ENCODE measurements at places on chromosomes 1 and 21.

- no peak for DNase-seq
Measured at GRCh38 chr1:100045206-100045605, 75.4 kb downstream of the SLC35A3 start.

DNA sequence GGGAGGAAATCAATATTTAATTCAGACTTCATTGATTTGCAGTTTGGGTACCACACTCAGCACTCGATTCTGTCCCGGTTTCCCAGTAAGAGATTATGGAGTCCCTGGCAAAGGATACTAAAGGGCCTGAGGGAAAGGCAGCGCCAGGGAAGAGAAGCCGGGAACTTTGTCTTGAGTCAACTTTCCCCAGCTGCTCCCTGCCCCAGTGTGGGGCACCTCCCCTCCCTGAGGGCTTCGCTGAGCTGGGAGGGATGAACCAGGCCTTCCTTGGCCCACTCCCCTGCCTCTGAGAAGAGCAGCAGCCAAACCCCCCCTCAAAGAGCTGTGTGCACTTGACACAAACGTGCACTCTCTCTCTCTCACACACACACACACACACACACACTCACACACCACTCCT is 32.6 kb downstream of the OPTC start:
- DNase-seq: no peak

DNA sequence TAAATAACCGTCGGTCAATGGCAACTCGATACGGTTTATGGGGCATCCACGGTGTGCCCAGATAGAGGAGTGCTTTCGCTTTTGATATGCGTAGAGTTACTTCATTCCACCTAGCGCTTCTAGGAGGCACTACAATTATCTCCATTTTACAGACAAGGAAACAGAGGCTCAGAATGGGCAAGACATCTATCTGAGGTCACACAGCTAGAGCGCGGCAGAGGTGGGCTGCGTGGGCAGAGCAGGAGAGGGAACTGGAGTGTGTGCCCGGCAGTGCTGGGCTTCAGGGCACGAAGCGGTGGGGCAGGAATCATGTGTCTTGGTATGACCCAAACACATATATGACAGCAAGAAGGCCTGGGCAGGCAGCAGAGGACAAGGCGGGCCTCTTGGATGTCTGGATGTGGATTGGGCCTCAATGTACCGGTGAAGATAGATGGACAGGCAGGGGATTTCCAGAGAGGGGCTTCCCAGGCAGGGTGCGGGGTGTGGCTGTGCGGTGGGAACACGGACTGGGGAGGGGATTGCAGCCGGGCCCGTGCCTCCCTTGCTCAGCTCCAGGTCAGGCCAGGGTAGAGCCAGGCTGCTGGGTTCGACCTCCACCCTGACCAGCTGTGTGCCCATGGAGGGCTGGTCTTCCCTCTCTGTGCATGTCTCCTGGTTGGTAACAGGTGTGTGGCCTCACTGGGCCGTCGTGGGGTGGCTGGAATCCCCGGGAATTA is 21.2 kb downstream of the TP73 start:
- no peak for DNase-seq

DNA sequence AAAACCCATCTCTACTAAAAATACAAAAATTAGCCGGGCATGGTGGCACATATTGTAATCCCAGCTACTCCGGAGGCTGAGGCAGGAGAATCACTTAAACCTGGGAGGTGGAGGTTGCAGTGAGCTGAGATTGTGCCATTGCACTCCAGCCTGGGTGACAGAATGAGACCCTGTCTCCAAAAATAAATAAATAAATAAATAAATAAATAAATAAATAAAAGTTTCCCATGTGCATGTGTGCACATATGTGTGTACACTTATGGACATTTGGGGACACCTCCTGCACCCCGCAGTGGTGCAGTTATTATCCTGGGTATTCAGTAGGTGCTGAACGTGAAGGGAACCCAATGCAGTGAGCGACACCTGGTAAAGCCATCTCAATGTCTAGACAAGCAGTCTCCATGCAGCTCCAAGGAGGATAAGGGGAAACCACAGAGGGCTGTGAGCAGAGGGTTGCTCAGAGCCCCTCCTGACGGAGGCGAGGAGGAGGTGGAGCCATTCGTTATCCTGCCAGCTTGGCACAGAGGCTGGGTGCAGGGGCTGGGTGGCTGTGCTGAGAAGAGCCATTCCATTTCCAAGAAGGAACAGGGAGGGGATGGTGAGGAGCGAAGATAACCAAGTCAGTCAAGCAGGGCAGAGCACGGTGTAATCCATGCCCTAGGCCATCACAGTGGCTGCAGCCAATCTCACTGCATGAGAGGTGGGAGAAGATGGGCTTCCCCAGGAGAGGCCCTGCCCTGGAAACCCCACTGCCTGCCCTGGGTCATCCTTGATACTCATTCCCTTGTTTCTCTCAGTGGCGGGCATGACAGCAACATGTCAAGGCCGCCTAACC is 25.6 kb downstream of the UBIAD1 start:
- no peak for DNase-seq

- DNase-seq: no peak
Measured at GRCh38 chr1:112141923-112142322, 152.5 kb upstream of the KCND3 start.

GRCh38 chr1:63787875-63788274 is 14.1 kb downstream of the ROR1 start:
- no peak for DNase-seq

GRCh38 chr1:195785830-195786229 is 822.4 kb downstream of the KCNT2 start:
- DNase-seq: no peak

- DNase-seq: no peak
Measured at GRCh38 chr21:31986035-31986856, 113.4 kb downstream of the HUNK start.

- DNase-seq: peak; percentile 22
Measured at GRCh38 chr1:178739285-178740045, 14.4 kb downstream of the RALGPS2 start.

DNA sequence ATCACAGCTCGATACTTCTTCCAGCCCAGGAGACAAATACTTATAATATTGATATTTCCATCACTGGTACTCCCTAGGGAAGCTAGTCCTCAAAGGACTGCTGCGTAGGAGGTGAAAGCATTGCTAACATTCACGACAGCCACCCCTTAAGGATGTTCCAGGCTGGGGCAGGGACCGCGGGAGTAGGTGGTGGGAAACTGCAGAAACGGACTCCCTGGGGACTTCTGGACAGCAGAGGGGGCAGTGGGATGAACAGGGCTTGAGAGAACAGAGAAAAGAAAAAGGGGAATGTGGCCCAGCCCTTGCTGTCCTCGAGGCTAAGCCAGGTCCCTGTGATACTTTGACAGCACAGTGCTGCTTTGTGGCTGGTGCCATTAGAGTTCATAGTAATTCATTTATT is 108.0 kb downstream of the HMGB4 start:
- DNase-seq: no peak

Data from astrocyte of the spinal cord (primary cell).